HS-5 (cell line): ENCODE measurements at places on chromosomes 1 and 21.

GRCh38 chr1:230176871-230177411, 109.9 kb downstream of the GALNT2 start:
- no peak for DNase-seq

DNA sequence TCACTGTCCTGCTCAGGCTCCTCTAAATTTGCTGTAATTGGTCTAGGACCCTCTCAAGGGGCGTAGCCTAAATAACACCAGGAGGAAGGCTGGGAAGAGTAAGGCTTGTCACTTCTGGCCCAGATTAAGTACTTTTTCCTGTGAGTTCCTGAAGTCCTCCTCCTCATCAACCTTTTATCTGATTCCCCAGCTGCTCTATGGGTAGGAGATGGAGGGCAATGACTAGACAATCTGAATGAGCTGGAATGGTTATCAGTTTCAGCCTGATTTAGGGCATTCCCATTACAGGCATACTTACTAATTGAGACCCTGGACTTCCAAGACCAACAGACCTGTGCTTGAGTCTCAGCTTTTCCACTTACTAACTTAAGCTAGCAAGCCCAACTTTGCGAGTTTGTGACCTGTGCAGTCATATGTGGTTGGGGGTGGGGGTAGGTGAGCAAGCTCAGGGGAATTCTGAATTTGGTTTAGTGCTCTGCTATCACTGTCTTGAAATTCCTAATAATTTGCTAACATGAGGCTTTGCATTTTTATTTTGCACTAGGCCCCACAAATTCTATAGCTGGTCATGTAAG, 18.0 kb upstream of the FGGY start:
- no peak for DNase-seq

DNA sequence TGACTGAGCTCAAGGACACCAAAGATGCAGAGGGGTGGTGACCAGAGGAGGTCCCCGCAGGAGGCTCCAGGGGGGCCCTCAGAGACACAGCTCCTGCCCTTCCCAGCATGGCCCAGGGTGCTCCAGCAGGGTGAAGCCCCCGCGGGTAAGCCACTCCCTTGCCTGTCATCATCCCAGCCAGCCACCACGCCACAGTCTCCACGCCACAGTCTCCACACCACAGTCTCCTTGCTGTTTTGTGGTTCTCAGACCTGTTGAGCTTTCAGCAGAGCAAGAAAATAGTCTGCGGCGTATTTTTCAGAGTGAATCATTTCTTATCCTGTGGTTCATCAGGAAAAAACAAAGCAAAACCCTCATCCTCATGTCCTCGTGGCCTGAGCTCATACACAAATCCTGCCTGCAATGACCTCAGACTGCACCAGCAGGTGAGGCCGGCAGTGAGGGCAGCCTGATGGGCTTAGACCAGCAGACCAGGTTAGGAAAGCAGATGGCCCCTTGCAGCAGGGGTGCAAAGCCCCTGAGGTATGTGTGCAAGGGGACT, 25.7 kb upstream of the ABCG1 start:
- DNase-seq = no peak

DNA sequence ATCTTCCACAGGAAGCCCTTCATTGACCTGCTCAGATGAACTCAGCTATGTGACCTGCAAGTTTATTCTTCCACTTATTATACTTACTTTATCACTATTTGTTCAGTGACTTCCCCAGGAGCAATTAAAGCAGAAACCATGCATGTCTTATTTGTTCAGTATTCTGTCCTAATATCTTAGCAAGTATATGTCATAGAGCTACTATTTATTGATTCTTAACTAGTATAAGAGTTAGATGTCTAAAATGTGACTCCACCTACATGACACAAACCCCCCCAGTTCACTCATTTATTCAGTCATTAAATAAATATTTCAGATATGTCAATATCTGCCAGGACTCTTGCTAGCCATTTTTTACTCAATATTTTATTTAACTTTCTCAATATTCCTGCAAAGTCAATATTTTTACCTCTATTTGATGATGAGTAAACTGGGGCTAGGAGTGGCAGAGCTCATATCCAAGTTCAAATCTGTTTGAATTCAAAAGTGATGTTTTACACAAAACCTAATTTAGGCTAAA, 469.0 kb upstream of the USP24 start:
- DNase-seq = no peak

DNA sequence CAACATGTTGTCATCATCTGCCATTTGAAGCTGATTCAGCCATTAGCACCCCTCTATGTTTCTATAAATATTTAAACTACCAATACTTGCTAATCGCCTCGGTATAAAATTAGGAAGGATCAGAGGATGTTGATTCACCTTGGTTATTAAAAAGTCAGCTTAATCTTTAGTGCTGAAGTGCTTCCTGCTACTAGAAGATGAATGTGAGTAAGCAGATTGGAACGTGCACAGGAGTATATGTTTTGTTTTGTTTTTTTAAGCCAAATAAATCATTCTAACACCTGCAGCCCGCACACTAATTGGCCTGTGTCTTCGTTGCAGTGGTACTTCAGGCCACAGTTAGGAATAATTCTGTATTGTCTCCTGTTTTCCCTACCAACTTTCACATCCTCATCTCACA, 485.7 kb downstream of the AJAP1 start:
- no peak for DNase-seq

- DNase-seq = no peak
Measured at GRCh38 chr1:3021801-3022401, 634 bp downstream of the ACTRT2 start.

GRCh38 chr1:115596080-115596780, 45.5 kb upstream of the VANGL1 start:
- no peak for DNase-seq

GRCh38 chr1:19872190-19872589, 10.0 kb upstream of the OTUD3 start:
- DNase-seq = no peak

DNA sequence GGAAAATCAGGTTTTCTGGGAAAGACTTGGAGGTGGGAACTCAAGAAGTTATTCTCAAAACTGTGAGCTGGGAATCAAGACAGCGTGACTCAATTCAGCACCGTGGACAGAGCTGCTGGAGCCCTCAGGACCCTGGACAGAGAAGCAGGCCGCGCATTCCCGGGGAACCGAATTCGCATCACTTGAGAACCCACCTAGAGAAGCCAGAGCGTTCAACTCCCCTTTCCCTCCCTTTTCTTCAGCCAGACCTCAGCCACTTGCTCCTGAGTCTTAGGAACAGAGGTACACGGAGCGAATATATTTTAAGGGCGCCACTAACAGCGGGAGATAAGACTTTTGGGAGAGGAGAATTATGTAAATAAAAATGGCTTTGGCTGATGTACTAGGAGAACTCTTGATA, 2.0 kb upstream of the LIN28A start:
- no peak for DNase-seq

GRCh38 chr1:51303751-51304251, 26.6 kb downstream of the TTC39A start:
- DNase-seq = no peak

DNA sequence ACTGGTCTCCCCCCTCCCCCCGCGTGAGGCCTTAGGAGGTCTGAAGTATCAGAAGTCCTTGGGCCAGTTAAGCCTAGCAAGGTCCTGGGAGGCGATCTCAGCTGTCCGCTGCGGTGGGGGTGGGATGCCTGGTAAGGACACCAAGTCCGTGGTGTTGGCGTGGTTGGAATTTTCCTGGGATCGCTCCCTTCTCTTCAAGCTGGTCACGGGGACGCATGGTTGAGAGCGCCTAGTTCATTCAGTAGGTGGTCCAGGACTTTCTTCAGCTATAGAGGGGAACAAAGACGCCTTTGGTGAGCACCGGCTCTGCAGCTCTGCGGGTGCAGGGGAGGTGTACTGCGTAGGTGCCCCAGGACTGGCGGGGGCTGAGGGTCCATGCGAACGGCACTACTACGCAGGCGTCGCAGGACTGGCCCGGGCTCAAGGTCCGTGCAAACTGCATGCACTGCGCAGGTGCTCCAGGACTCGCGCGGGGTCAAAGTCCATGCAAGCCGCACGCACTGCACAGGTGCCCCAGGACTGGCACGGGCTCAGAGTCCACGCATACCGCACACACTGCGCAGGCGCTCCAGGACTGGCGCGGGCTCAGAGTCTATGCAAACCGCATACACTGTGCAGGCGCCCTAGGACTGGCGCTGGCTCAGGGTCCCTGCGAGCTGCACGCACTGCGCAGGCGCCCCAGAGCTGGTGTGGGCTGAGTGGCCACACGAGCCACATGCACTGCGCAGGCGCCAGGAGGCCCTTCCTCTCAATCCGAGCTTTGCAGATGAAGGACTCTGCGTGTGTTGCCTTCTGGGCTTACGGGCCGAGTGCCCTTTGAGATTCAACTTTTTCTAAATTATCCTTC, 36.6 kb upstream of the HMGN1 start:
- no peak for DNase-seq

DNA sequence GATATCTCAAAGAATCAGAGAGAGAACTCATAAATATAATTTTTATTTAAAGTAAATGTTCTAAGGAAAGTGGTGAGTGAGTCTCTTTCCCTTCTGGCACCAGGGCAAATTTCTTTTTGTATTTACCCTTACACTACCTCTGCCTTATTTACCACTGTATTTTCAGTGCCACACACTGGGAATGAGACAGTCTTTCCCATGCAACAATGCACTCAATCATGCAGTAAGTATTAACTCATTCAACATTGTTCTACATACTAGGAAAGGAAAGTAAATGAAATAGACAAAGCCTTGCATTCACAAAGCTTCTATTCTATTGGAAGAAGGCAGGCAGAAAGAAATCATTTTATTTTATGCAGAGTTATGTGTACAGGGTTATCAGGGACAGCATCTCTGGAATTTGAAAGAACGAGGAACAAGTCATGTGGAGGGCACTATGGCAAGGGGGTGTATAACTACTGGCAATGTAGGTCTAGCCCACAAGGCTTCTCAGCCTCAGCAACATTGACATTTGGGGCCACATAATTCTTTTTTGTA, 129.8 kb upstream of the PRDX6 start:
- no peak for DNase-seq

- DNase-seq = no peak
Measured at GRCh38 chr1:208280681-208281450, 36.7 kb upstream of the PLXNA2 start.

- DNase-seq = no peak
Measured at GRCh38 chr1:14739082-14739832, 140.8 kb downstream of the KAZN start.

DNA sequence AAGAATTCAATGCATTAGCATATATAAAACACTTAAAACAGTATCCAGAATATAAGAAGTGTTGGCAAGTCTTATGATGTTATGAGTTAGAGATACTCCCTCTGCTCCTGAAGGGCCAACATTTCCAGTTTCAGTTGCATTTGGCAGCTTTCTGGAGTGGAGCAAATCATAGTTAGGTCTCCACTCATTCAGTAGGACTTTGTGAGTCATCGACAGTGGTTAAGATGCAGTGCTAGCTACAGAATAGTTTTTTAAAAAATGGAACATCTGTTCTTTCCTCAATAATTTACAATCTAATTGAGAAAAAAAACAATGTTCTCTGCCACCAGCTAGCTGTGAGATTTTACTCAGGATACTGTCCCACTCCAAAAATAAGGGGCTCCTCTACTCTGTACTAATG, 389.1 kb downstream of the HLX start:
- peak; percentile 73 for DNase-seq

DNA sequence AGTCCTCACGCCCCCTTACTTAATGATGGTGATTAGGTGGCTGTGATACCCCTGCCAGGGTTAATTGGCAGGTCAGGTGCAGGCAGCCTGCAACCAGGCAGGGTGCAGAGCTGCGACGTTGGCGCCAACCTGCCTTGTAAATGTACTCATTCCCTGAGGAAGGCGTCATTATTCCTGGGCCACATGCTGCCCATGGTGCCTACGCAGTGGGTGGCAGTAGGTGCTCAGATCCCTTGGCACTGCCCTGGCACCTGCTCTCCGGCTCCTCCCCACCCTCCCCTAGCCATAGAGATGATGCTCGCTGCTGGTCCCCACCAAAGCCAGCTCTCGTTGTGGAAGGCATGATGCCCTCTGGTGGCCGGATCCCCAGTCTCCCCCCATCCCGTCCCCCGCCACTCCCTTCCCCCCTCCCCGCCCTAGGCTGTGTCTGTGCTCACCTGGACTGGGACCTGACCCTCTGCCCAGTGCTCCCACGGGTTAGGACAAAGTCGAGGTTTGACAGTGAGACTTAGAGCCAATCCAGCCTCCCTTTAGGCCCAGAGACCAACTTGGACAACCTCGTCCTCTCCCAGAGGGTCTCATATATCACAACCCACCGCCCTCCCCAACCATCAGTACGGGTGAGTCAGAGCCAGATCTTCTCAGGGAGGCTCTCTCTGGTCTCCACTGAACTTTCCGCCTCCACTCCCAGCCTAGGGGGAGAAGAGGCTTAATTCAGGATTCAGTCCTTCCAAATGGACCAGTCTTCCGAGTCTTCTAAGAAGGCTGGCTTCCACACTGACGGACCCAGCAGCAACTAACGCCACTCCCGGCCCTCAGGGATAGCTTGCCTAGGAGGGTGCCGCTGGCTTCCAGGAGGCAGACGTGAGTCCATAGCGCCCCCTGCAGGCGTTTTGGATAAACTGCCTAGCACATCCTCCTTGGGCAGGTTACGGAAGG, 5.7 kb downstream of the KRTCAP2 start:
- no peak for DNase-seq

GRCh38 chr1:6483017-6483760, 8.3 kb downstream of the PLEKHG5 start:
- no peak for DNase-seq

DNA sequence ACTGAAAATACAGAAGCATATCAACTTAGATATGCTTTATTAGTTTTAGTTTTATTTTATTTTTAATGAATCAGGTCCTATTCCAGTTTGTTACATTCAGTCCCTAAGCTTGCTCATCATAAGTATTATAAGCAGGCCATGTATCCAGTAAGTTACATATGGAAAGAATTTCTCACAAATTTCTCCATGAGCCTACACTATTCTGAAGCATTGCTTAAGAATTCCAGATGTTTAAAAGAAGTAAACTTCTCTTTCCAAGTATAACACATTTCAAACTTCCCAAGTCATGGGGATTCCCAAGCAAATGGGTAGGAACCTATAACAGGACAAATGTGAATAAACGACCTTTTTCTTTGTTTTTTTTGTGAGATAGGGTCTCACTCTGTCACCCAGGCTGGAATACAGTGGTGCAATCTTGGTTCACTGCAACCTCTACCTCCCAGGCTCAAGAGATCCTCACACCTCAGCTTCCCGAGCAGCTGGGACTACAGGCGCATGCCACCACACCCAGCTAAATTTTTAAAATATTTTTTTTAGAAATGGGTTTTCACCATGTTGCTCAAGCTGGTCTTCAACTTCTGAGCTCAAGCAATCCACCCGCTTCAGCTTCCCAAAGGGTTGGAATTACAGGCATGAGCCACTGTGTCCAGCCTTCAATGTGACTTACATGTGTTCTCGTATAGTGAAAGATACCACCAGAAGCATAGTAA, 39.0 kb downstream of the ST7L start:
- peak; percentile 11 for DNase-seq

- DNase-seq = no peak
Measured at GRCh38 chr1:1242461-1243265, 3.9 kb downstream of the C1QTNF12 start.

- no peak for DNase-seq
Measured at GRCh38 chr1:32881291-32881690, 5.0 kb upstream of the HPCA start.
